ENCODE measurements at places on chromosomes 2 and 18.

DNA sequence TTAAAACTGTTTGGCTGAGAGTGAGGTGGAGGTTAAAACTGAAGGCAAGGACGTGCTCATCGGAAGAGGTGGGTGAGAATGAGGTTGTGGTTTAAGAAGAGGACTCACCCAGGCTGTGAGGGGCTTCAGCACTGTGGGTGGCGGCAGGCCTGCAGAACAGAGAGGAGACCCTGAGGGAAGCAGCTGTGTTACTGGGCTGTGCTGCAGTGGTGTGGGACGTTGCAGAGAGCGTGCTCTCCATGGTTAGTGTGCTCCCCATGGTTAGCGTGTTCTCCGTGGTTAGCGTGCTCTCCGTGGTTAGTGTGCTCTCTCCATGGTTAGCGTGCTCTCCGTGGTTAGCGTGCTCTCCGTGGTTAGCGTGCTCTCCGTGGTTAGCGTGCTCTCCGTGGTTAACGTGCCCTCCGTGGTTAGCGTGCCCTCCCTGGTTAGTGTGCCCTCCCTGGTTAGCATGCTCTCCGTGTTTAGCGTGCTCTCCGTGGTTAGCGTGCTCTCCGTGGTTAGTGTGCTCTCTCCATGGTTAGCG lies 68.5 kb upstream of the NFATC1 start:
- DNase-seq: no peak

GRCh38 chr2:128512379-128513115 lies 193.9 kb upstream of the HS6ST1 start:
- no peak for DNase-seq

- no peak for DNase-seq
Observed at GRCh38 chr2:118565301-118565700, 282.1 kb downstream of the EN1 start.

GRCh38 chr2:59604123-59604522 lies 949.3 kb downstream of the BCL11A start:
- DNase-seq: no peak

DNA sequence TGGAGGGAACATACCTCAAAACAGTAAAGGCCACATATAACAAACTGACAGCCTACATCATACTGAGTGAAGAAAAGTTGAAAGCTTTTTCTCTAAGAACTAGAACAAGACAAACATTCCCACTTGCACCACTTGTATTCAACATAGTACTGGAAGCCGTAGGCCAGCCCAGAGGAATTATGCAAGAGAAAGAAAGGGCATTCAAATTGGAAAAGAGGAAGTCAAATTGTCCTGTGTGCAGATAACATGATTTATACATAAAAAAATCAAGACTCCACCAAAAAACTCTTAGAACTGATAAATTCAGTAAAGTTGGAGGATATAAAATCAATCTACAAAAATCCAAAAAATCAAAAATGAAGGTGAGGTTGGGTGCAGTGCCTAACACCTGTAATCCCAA lies 8.0 kb upstream of the KDM3A start:
- no peak for DNase-seq

DNA sequence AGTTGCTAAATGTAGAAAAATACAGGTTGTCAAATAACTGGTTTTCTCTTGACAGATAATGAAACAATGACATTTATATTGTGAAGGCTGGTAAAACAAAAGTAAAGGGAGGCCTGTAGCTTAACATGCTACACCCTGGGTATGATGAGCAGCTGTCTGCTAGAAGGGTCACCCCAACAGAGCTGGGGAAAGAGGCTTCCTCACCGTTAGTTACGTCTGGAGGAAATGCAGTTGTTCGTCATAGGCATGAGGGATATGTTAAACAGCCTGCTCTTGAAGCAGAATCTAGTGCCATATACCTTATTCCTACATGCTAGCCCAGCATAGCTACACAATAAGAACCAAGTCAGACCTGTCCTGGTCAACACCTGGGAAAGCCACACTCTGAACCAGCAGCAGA lies 49.9 kb downstream of the LPIN2 start:
- DNase-seq: no peak

DNA sequence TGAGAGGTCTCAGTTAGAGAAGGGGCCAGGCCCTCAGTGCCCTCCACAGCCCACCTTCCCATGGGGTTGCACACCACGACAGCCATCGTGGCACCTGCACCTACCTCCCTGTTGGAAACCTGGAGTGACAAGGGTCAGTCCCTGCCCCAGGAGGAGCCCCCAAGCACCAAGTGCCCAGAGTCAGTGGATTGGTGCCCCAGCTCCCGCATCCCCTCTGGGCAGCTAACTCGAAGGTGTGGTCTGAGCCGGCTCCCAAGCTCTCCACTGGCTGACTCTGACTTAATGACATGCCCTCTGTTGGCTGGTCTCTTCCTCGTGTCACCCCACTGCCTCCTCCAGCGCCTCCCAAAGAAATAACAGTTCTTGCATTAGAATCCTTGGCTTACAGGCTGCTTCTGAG lies 116.4 kb downstream of the NDUFA10 start:
- no peak for DNase-seq

DNA sequence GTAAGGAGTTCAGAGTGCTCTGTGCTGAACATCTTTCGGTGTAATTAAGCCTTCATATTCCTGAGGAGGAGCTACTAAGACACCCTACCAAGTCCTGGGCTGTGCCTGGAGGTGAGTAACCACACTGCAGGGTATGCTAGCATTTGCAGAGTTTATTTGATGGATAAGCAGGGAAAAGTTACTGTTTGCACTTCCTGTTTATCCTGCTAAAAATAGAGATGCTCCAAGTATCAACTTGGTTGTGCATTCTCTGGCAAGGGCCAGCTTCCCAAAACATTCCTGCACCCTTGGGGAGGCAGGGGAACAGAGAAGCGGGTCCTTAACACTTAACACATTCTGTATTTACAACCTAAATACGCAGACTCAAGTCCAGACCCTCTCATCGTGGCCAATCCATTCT lies 49.8 kb downstream of the PARD6G start:
- no peak for DNase-seq

GRCh38 chr2:38246105-38246504 lies 131.0 kb downstream of the ATL2 start:
- no peak for DNase-seq

GRCh38 chr18:21463718-21464117 lies 136.8 kb downstream of the ESCO1 start:
- DNase-seq: no peak

DNA sequence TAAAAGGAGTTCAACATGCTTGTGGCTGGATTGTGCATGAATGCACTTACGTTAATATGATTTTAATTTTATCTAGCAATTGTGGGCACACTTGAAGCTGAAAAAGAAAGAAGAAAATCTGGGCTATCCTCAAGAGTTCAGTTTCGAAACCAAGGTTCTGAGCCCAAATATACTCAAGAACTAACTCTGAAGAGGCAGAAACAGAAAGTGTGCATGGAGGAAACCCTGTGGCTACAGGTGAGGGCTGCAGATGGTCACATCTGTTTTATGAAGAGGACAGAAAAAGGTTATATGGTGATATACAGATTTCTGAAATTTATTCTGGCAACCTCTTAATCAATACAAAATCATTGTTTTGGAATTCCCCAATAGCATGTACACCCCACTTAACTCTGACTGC lies 57.3 kb downstream of the ITGA6 start:
- no peak for DNase-seq

DNA sequence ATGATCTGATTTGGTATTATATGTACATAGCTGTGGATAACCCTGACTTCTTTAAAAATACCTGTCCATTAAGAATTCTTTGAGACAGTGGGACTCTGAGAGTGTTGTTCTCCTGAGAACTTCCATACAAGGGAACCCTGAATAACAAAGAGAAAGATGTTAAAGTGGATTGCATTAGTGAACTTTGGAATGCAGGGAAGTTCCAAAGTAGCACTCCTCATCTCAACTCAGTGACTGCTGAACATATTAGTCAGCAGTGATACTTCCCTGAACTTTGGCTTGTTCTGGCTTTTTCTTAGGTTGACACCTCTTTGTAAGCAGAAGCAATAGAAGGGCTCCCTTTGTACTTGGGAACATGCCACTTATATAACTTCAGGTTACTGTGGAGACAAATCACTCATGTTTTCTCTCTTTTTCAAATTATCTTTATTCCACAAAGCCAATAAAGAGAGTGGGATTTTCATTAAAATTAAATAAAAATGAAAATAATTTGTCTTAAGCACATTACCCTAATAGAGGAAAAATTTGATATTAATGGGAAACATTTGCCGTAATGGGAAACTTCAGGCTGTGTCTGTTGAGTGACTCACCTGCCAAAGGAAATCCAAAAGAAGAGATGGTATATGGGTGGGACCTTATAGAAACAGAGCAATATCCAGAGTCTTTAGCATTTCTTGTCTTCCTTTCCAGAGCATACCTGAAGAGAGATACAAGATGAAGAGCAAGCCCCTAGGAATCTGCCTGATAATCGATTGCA lies 33.3 kb downstream of the CFLAR start:
- no peak for DNase-seq

DNA sequence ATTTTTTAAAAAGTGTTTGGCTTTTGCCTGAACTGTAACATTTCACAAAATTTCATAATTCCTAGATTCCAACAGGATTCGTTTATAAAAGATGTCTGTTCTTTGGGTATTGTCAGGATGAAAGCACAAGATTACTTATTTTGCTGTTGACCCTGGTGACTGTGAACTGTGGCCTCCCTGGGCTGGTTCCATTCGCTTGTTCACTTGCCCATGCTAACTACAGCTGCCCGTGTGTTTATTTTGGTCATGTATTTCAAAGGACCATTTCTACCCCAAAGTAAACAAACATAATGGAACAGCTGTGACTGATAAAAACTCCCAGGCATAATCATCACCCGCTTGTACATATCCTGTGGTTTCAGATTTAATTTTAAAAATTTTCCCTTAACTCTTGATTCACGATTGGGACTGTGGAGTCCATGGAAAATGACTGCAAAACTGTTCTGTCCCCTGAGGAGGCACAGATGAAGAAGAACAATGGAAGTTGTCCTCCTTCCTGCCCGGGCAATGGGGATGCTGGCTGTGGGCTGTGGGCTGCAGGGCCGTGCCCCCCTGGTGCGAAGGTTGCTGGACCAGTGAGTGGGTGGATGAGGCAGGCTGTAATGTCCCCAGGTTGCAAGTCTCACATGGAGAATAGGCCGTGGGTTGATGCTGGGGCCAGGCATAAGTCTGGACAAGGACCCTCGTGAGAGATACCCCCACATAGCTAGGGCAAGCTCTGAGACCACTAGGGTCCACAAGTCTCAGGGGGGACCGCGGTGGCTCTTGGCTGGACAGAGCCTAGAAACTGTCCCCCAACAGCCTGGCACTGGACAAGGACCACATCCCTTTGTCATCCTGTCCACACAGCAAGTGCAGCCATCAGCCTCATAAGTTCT lies 28.9 kb upstream of the HDAC4 start:
- no peak for DNase-seq

DNA sequence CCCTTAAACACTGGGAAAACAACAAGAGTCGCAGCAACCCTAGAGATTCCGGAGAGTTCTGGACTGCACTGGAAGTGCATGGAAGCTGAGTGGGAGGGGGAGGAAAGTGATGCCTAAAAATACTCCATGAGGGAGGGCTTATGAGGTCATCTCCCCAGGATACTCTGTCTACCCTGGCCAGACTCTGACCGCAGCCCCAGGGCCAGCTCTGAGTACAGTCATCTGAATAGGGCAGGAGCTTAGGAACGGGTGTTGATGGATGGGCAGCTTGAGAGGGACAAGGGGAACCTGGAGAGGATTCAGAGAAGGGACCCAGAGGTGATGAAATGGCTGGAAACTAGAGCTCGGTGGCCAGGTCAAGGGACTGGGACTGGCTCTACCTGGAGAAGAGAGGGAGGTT lies 79.3 kb upstream of the IGFBP5 start:
- no peak for DNase-seq

DNA sequence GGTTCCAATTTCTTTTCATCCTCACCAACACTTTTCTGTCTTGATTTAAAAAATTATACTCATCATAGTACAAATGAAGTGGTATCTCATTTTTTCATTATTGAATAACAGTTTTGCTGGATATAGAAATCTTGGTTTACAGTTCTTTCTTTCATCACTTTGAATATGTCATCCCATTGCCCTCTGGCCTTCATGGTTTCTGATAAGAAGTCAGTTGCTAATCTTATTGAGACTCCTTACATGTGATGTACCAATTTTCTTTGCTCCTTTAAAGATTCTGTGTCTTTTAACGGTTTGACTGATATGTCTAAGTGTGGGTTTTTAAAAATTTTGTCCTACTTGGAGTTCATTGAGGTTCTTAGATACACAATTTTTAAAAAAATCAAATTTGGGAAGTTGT lies 35.0 kb downstream of the SLC3A1 start:
- DNase-seq: no peak

- DNase-seq: no peak
Observed at GRCh38 chr2:235639885-235640284, 146.0 kb downstream of the AGAP1 start.

DNA sequence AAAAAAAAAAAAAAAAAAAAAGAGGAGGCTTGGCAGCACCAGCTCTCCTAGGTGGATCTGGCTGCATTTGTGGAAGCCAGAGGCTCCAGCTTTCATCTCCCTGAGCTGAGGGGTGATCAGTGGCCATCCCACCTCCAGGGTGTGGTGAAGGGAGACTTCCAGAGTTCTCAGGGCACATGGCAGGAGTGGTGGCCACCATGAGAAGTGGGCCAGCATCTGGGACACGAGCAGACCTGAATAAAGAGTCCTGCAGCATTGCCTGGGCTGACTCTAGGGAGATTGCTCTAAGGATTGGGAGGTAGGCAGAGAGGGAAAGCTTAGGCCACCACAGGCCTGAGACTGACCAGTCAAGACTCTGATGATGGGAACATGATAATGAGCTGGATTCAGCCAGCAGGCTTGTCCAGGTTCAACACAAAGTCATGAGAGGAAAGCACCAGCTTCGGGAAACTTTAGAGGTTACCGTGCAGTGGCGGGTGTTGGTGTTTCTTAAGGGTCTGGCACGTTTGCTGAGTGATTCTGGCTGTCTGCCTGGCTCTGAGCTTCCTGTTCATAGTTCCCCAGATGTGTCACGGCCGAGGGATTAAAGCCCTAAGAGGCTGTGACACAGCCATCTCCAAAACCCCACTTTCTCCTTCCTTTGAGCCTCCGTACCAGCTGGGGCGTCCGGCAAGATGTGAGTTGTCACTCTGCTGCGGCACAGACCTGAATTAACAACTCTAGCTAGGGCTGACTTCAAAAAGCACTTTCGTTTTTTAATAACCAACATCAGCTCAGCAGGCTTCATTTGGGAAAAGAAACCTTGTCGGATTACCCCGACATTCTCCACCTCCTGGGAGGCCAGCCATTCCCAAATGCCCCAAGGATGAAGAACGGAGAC lies 38.3 kb upstream of the IL1R1 start:
- peak; percentile 12 for DNase-seq

- DNase-seq: no peak
Observed at GRCh38 chr2:189129971-189130370, 49.6 kb downstream of the COL5A2 start.

GRCh38 chr18:76266236-76266991 lies 228.6 kb downstream of the ZNF516 start:
- DNase-seq: no peak

- DNase-seq: no peak
Observed at GRCh38 chr2:182980115-182980514, 58.1 kb downstream of the NCKAP1 start.

GRCh38 chr2:166343467-166343866 lies 32.3 kb downstream of the SCN9A start:
- DNase-seq: no peak
